ENCODE measurements at places on chromosomes 11 and 22.

- DNase-seq = no peak
Observed at GRCh38 chr22:29260601-29261315, 7.0 kb downstream of the RHBDD3 start.

DNA sequence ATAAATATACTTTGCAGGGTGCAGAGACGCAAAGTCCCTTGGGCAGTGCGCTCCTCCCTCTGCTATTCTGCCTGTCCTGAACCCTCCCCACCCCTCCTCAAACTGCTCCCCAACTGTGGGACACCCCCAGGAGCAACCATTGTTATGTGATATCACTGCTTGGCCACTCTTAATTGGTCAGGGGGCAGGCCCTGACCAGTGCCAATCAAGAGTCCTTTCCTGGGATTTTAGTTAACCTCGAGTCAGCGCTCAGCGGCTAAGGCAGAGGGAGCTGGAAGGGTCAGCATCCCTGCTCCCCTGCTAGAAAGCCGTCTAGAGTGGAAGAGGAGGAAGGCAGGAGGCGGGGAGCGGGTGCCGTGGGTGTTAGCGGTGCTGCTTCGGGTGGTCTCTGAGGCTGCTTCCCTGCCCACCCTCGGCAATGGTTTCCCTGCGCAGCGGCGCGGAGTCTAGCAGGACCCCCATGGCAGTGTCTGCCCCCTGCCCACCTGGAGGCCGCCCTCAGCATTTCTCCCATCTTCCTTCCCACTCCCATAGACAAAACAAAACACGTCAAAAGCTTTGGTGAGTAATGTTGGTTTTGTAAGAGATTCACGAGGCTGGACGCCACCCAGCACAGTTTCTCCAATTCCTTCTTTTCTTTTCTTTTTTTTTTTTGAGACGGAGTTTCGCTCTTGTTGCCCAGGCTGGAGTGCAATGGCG is 38.4 kb upstream of the A4GALT start:
- no peak for DNase-seq

- peak; percentile 23 for DNase-seq
Observed at GRCh38 chr11:78417175-78417887, at the start of gene GAB2. Gene GAB2 (minus strand): TSS chr11:78417820. CDS start chr11:78417720, 100 bp downstream.

DNA sequence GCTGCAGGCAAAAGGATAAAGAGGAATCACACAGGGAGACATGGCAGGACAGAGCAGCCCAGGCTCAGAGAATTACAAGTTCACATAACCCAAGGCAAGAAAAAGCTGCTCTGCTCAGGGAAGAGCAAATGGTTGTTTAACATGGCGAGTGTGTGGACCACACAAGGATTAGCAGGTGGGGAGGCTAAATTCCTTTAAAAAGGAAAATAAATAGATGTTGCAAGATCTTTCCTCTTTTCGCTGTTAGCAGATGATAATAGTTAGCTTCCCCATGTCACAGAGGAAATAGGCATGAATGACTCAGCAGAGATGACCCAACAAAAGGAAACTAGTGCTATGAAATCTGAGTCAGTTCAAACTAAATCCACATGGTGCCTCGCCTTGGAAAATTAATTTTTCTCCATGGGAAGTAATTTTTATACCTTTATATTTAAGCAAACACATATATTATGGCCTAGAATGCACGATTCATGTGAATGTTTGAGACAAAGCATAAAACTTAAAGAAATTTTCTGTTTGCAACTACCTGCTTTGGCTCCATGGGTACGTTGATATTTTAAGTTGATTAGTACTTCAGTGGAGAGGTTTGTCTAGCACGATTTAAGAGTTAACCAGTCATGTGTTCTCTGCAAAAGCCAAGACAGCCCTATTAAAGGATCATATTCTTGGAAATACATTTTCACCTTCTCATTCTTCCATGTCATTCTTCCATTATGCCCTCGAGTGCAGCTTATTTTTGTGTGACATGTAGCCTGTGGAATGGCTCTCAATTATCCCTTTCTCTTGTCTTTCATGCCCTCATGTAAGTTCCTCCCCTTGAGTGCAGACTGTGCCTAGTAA is 38.5 kb upstream of the FJX1 start:
- no peak for DNase-seq

GRCh38 chr22:47878460-47878859 is 1116.0 kb downstream of the TBC1D22A start:
- no peak for DNase-seq

- no peak for DNase-seq
Observed at GRCh38 chr11:95065336-95065735, 1.4 kb upstream of the SRSF8 start.

- no peak for DNase-seq
Observed at GRCh38 chr11:10619131-10619680, 50.7 kb upstream of the LYVE1 start.

GRCh38 chr11:132981131-132981956 is 551.0 kb downstream of the OPCML start:
- no peak for DNase-seq

DNA sequence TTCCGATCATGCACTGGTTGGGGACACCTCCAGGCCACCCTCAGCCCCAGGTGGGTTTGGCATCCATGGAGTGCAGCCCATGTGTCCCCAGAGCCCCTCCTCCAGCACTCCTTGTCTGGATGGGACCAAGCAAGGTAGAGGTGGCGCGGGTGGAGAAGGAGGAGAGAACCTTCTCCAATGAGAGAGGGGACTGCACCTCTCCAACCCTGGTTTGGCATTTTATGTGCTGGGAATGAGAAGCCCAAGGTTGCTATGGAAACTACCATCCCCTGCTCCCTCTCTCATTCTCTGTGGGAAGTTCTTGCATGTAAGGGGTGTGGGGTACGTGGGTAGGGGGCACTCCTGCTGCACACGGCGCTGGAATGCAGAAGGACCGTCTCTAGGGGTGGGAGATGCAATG is 21.8 kb upstream of the RASD2 start:
- no peak for DNase-seq

GRCh38 chr11:12397931-12398334 is 20.6 kb downstream of the PARVA start:
- no peak for DNase-seq

DNA sequence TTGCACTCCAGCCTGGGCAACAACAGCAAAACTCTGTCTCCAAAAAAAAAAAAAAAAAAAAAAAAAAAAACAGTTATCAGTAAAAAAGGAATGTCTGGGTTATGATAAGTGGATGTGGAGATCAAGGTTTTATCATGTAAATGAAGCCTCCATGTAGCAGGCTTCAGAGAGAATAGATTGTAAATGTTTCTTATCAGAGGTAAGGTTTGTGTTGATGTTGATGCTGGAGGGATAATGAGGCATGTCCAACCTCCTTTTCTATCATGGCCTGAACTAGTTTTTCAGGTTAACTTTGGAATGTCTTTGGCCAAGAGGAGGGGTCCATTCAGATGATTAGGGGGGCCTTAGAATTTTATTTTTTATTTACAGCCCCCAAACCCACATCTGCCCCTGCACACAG is 35.4 kb upstream of the TREH start:
- no peak for DNase-seq

- DNase-seq = no peak
Observed at GRCh38 chr11:70828593-70829082, 423.7 kb downstream of the SHANK2 start.

DNA sequence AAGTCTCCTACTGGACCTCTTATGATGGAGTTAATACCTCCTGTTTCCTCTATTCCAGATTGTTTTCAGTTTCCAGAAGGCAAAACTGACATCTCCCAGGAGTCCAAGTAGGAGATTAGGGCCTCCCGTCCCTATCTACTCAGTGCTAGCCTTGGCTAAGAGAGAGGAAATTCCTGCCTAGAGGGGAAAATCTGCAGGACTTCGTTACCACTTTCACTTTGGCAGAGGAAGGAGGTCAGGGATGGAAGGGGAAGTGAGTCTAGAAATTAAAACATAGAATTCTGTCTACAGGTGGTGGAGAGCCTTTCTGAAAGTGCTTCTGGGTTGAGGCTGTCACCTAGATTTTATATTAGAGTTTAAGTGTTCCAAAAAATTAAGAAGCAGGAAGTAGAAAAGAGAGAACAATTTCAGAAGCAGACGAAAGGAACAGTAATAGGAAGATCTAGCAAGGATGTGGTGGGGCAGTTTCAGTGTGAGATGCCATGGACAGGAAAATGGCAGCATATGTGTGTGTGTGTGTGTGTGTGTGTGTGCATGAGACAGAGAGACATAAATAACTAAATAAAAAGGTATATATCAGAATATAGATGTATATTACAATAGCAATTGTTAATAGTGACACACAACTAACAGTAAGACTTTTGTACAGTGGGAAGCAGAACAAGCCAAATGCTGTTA is 2.4 kb upstream of the TRIM68 start:
- peak; percentile 46 for DNase-seq

DNA sequence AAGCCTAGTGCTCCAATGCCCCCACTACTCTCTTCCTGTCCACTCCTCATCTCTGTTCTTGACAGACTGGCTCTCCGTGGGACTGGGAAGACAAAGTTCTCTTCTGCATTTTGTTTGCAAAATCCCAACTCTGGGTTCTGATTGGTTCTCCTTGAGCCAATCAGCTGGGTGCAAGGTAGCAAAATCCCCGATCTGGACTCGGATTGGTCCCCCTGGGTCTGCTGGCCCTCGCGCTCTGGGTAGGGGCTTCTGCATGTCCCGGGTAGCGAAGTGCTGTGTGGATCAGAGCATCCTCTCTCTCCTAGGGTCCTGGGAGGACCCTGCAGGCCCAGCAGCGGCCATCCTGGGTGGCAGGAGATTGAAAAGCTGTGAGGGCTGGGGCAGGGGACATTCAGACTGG is 22.3 kb upstream of the A4GALT start:
- no peak for DNase-seq

- no peak for DNase-seq
Observed at GRCh38 chr11:32450372-32450771, 15.0 kb upstream of the WT1 start.

DNA sequence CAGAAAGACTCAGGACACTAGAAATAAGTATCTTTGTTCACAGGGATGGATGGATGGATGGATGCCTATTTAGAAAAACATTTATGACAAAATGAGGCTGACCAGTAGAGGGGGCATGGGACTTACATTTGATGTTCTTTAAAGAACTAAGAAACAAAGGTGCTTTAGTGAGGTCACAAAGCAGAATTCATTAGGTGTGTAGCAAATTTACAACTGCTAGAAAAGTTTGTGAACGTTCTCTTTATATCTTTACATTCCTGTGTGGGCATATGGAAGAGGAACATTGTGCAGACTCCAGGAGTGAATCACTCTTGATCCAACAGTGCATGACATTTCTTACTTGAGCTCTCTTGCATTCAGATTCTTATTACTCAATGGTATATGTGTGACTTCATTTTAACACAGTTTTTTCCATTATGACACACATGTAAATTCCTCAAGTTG is 15.8 kb upstream of the SIK2 start:
- peak; percentile 71 for DNase-seq

GRCh38 chr22:47144076-47144765 is 381.8 kb downstream of the TBC1D22A start:
- DNase-seq = no peak

DNA sequence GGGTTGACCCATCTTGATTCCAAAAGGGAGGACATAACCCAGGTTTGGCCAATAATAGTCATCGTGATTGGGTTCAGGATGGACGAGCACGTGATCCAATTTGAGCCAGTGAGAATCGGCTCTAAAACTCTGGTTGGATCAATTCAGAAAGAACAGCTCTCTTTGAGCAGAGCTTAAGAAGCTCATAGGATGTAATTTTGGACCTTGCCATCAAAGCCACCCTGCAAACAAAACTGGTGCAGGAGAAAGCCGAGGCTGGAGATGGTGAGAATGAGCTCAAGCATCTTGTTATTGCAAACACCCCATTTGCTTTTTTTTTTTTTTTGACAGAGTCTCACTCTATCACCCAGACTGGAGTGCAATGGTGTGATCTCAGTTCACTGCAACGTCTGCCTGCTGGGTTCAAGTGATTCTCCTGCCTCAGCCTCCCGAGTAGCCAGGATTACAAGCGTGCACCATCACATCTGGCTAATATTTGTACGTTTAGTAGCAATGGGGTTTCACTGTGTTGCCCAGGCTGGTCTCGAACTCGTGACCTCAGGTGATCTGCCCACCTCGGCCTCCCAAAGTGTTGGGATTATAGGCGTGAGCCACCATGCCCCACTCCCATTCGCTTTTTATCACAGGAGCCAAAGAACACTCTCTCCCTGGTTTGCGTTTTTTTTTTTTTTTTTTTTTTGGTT is 13.8 kb upstream of the MIAT start:
- peak; percentile 46 for DNase-seq

DNA sequence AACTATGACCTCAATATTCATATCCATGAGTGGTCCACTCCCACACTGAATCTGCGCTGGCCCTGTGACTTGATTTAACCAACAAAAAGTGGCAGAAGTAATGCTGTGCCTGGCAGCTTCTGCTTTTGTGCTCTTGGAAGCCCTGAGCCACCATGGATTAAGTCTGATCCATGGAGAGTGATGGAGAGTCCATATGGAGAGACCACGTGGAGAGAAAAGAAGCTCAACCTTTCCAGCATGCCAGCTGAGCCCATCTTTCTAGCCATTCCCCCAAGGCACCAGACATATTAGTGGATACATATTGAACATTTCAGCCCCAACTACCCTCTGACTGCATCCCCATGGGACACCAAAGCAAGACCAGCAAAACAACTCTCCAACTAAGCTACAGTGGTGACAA is 16.0 kb downstream of the LRRC55 start:
- DNase-seq = no peak

- DNase-seq = no peak
Observed at GRCh38 chr11:132535830-132536229, 996.5 kb downstream of the OPCML start.

GRCh38 chr11:66073669-66074068 is 3.6 kb downstream of the PACS1 start:
- no peak for DNase-seq

GRCh38 chr11:20754933-20755332 is 85.5 kb downstream of the NELL1 start:
- no peak for DNase-seq

GRCh38 chr11:24793479-24793878 is 296.6 kb downstream of the LUZP2 start:
- DNase-seq = no peak

- DNase-seq = no peak
Observed at GRCh38 chr11:106238704-106239360, 161.4 kb downstream of the AASDHPPT start.

- no peak for DNase-seq
Observed at GRCh38 chr22:47374901-47375575, 612.6 kb downstream of the TBC1D22A start.

Measured in CD4-positive, alpha-beta T cell treated with Interleukin-17A for 1 hour (primary cell).